Stimulated activated CD4-positive, alpha-beta T cell treated with anti-CD3 and anti-CD28 coated beads, Interleukin-4, amount 100 ng/mL, for 24 hours (primary cell): ENCODE measurements at places on chromosomes 12 and 14.
A peak's percentile ranks its signal among the peaks of the same experiment; 100 is the strongest.

GRCh38 chr14:89609500-89610100 lies 192.6 kb upstream of the FOXN3 start:
- no peak for DNase-seq

DNA sequence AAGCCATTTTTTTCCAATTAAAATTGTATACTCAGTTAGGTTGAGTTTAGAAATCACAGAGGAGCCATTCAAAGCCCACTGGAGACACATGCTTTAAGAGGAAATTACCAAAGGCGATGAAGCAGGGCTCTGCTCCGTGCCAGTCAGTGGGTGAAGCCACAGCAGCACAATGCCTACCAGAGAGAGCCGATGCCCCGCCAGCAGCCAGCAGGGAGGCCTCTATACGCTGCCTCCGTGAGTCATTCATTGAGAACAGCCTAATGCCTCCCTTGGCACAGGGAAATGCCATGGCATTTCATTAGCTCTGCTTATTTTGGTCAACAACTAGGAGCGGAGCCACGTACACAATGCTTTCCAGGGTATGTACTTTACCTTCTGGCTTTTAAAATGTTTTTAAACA lies 197.8 kb upstream of the FRMD6 start:
- no peak for DNase-seq

- peak; percentile 54 for DNase-seq
Measured at GRCh38 chr14:103561381-103562178, 877 bp downstream of the BAG5 start.

DNA sequence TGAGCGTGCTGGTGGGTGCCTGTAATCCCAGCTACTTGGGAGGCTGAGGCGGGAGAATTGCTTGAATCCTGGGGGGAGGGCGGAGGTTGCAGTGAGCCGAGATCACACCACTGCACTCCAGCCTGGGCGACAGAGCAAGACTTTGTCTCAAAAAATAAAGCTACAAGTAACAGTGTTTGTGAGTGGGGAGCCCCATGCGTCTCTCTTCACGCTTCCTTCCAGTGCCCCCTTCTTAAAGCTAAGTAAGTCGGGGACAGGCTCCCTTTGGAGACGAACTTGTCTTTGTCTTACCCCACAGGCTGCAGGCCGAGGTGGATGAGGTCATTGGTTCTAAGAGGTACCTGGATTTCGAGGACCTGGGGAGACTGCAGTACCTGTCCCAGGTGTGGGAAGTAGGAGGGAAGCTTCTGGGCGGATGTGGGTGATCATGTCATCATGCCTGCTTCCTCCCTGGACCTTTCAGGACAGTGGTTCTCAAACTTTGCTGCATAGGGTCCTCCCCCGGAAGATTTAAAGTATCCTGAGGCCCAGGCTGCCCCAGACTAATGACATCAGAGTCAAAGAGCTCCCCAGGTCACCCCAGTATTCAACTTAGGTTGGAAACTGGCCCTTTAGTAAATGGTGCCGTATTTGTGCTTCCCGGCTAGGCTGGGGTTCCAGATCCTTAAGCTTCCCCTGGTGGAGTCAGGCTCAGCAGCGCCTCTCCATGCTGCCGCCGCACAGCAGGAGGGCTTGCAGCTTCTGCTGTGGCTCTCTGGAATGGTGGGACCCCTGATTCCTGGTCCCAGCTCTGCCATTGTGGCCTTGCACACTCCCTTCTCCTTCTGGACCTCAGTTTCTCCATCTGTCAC lies 37.1 kb downstream of the CYP46A1 start:
- no peak for DNase-seq

GRCh38 chr12:128857133-128857763 lies 4.0 kb downstream of the GLT1D1 start:
- no peak for DNase-seq

- DNase-seq = no peak
Measured at GRCh38 chr12:48489012-48489411, 6.7 kb downstream of the C12orf54 start.

DNA sequence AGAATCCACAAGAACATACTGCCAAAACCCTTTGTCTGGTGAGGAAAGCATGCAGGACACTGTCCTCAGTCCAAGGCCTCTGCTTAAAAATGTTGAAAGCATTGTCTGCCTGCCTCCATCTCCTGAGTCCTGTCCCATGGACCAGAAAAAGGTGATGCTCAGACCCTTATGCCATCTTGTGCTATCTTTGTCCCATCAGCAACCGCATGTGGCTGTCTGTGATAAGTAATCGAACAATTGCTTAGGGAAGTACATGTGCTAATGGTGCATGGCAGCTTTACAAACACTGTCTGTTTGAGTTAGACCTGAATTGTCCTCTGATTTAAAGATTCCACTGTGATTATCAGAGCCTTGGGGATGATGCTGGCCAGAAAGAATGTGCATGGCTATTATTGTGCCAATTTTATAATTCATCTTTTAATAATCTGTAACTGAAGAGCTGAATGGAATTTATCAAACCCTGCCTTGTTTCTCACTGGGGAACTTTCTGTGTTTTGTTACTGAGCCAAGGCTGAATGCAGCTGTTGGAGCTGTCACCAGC lies 177.5 kb downstream of the DACT1 start:
- no peak for DNase-seq

- no peak for DNase-seq
Measured at GRCh38 chr12:106893451-106893850, 62.3 kb upstream of the TMEM263 start.

DNA sequence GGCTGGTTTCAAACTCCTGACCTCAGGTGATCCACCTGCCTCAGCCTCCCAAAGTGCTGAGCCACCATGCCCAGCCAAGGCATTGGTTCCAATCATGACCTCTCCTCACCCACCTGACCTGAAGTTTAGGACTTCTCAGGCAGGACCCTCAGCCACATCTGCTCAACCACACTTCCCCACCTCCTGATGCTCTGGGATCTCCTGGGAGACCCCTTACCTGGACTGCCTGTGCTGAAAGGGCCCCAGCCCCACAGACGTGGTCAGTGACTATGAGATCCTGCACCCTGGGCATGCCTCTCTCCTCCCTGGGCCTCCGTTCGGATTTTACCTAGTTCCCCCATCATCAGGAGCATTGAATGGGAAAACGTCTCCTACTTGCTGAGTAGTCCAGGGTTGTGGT lies 18.0 kb downstream of the GSC start:
- no peak for DNase-seq

DNA sequence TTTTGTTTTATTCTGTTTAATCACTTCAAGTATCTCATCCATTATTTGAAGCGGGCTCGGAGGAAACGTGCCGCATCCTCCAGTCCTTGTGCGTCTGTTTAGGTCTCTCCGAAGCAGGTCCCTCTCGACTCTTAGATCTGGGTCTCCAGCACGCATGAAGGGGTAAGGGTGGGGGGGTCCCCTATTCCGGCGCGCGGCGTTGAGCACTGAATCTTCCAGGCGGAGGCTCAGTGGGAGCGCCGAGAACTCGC lies 311 bp upstream of the LGR5 start:
- no peak for DNase-seq

- peak; percentile 22 for DNase-seq
Measured at GRCh38 chr14:59189091-59189785, 771 bp downstream of the DAAM1 start.

DNA sequence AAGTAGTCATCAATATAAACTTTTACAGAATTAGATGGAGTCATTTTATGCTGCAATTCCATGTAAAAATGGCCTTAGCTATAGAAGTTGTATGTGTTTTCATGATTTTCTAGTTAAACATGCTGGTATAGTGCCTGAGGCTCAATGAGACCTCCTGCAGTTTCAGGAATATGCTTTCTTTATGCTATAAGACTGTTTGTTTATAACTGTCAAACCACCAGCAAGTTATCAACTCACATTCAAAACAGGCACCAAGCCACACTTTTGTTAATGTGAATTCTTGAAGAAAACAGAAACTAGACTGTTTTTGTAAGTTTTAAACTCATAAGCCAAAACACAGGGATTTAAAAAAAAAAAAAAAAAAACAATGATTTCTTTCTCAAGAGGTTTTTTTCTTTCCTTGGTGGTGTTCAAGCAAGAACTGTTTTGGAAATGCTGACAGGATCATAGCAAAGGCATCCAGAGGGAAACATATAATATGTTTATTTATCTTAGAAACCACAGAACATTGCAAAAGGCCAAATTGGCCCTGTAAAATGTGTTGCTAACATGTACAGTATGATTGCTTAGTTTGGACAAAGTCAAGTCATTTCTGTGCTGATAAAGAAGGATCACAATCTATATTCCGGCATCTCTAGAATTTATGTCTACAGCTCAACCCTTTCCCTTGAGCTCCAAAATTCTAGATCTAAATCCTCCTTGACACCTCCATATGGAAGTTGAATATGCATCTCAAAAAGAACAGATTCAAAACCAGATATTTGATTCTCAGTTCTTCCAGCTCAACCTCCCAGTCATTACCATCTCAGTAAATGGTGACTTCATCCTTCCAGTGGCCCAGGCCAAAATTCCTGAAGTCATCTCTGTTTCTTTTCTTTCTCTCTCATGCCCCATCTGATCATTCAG lies 29.0 kb upstream of the LUM start:
- DNase-seq = no peak
